ENCODE measurements at places on chromosomes 12 and 14.

GRCh38 chr12:114407842-114408411 lies 2.0 kb upstream of the TBX5 start:
- DNase-seq: no peak

DNA sequence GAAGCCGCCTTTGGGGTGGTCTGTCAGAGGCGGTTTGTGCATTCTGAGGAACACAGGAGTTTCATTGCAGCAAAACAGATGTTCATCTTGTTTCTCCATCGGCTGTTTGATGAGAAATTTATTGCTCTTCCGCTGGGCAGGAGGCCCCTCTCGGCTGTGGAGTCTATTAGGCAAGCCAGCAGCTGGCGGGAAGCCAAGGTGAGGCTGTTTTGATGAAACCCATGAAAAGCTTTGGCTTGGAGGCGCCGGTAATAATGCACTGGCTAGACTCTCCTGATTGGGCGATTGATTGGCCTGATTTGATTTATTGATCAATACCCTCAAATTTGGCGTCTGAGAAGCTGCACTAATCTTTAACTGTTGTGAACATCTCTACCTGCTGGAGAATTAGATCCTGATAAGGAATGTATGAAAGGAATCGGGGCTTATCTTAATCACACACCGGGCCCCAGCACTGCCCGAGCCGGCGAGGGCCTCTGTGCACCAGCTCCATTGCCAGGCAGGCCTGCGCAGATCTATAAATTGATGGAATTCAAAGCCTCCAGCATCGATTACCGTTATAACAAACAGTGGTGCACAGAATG lies 187.7 kb downstream of the PHETA1 start:
- DNase-seq: no peak

GRCh38 chr12:112839386-112839972 lies 47.9 kb downstream of the RPH3A start:
- DNase-seq: no peak

GRCh38 chr12:62106547-62107185 lies 153.5 kb upstream of the USP15 start:
- no peak for DNase-seq

GRCh38 chr14:102389246-102389645 lies 26.5 kb downstream of the TECPR2 start:
- no peak for DNase-seq

GRCh38 chr12:49583366-49584094 lies 15.6 kb upstream of the MCRS1 start:
- no peak for DNase-seq

GRCh38 chr14:31465111-31465510 lies 7.8 kb upstream of the DTD2 start:
- no peak for DNase-seq

- no peak for DNase-seq
Observed at GRCh38 chr14:96081224-96081623, 42.1 kb downstream of the C14orf132 start.

DNA sequence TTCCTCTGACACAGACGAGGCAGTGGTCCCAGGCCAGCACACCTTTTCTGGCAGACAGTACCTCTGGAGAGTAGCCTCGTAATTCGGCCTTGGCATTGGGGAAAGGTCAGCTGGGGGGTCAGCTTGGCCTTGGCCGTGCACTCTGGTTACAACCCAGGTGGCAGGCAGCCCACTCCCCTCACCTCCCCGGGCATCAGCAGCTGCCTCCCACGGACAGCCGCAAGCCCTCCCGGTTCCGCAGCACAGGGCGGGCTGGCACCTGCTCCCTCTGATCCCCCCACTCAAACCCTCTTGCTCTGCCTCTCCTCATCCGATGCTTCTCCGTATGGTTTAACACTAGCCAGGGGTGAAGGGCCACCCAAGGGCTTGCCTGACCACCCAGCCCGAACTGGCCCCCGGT lies 50.6 kb downstream of the TEAD4 start:
- DNase-seq: no peak

- DNase-seq: peak; percentile 80
Observed at GRCh38 chr12:52155048-52155868, 36.6 kb downstream of the KRT80 start.

GRCh38 chr14:64943556-64943955 lies 1.0 kb upstream of the GPX2 start:
- DNase-seq: no peak

DNA sequence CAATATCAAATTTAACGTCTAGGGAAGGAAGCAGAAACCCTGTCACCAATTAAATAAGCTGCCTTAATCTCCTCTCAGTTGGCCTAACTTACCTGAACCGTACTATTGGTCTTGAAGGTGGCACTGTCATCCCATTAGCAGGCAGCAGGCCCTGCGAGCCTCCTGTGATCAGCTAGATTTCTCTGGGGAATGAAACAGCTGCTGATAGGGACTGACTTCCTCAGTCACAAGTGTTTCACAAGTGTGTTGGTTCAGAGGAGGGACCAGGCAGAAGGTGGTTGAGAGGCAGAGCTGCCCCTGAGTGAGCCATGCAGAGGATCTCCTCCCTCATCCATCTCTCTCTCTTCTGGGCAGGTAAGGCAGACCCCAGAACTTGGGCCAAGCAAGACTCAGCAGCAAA lies 166.8 kb downstream of the DAD1 start:
- DNase-seq: no peak

- no peak for DNase-seq
Observed at GRCh38 chr14:72644758-72645489, 249.0 kb downstream of the DPF3 start.

DNA sequence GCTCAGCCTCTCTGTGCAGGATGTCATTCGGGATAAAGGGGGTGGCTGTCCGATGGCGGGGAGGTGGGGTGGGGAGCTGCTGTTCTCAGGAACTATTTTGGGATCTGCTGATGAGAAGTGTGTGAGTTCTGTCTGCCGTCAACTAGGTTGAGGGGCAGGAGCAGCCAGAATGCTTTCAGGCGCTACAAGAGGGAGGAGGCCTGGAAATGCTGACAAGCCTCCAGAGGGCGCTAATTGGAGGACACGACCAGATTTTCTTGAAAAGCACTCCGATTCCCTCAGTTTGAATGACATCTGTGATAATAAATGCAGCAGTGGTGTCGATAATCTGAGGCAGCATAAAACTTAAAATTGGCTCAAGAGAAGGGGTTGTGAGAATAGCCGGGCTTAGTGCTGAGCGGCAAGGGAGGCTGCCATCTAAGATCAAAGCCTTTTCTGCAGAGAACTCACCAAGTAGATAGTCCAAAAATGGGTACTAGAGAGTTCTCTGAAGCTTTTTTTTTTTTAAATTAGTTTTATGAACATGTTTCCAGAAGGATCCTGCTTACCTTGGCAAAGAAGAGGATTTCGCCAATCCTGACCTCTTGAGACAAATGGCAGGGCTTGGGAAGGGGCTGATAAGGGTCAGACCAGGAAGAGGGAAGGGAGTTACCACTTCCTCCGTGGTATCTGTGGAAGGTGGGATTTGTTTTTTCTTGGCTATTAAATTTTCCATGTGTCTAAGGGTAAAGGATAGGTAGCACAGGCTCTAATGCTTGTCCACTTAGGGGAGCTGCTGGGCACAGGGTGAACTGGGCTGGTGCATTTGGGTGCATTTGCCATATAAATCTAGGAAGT lies 94.4 kb downstream of the CRACR2A start:
- peak; percentile 3 for DNase-seq

GRCh38 chr14:92680781-92681650 lies 67.4 kb downstream of the LGMN start:
- DNase-seq: peak; percentile 84

- no peak for DNase-seq
Observed at GRCh38 chr12:39157696-39158342, 252.4 kb upstream of the CPNE8 start.

- no peak for DNase-seq
Observed at GRCh38 chr14:78048120-78048519, 122.1 kb upstream of the NRXN3 start.

DNA sequence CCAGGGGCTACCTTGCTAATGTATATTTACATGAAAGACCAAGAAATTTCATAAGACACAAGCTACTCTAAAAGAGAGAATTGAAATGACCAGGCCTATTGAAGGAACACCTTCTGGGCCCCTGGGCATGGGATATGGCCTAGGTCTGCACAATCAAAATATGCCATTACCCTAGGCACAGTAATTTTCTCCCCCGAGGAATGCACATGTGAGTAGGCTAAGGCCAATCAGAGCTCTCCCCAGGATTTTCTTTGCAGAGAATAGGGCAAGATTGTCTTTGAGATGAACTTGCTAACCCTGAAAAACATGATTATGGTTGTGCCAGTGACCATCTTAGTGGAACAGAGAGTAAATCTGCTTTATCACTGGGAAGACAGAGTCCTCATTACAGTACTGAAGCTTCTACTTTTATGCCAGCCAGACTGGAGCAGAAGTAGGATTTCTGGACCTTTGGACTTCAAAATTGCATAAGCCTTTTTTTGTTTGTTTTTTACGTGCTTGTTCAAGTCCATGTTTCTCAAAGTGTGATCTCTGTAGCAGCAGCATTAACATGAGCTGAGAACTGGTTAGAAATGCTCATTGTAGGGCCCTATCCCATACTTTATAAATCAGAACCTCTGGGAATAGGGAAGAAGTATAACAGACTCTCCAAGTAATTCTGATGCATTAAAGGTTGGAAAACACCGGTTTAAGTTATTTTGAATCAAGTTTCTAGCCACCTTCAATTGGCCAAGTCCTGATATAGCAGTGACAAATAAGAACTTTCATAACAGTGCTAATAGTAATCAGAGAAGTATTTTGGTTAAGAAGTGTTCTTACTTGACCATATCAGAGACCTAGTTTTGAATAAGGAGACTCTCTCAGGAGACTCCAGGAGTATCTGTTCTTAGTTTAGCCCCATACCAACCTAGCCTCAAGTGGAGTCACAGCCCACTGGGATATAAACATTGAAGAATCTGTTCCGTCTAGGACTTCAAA lies 112.9 kb downstream of the LMO3 start:
- no peak for DNase-seq

DNA sequence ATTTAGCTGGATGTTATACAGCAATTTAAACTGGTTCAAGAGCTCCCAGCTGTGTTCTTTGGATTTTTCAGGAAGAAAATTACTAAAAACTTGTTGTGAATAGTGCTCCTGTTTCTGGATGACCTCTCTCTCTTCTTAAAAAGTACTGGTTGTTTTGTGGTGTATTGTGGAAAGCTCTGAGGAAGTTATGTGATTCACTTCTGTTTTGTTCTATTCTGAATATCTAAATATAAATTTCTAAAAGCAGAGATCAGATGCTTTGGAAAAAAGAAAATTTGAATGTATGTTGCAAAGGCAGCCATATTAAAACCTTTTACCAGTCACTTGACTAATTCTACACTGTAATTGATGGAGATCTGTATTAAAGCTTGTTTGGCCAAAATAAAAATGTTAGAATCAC lies 3.4 kb upstream of the C3AR1 start:
- DNase-seq: no peak

GRCh38 chr12:74541074-74541473 lies 3.4 kb downstream of the ATXN7L3B start:
- DNase-seq: no peak

DNA sequence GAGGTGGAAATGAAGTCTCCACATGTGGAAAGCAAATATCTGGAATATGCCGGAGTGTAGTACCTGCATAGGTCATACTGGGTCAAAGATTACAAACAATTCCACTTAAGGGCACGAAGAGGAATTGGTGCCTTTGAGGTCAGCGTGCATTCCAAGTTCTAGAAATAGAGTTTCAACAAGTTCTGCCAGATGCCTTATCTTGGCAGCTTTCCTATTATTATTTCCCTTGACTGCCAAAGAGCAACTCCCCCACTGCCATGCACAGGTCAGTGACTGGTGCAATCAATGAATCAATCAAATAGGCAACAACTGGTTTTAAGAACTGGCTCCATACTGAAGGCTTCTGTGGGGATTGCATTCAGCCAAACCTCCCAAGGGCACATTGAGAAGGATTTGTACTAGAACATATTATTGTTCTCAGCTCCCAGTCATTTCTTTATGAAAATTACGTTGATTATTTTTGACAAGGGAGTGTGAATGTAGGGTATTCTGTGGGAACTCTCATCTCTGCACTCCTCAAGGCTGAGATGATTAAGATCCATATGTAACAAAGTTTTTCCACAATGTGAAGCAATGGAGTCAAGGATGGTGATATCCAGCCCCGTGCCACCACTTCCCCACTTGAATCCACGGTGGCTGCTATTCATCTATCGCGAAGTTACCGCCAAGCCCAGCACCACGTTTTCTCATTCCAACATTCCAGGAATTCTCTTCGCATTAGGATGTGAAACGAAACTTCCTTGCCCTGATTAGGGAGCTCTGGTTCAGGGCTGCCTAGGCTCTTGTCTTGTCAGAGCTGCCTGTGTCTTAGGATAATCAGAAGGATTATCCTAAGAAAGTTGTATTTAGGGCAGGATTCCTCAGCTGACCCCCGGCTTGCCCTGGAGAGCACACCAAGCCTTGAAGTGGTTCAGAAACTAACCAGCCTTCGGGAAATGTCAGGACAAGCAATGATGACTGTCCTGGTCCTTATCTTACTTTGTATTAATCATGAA lies 115.1 kb upstream of the PCED1B start:
- no peak for DNase-seq

GRCh38 chr12:57892232-57892972 lies 45.9 kb upstream of the CTDSP2 start:
- no peak for DNase-seq

GRCh38 chr12:124607681-124608425 lies 40.4 kb upstream of the NCOR2 start:
- DNase-seq: no peak

GRCh38 chr12:15819644-15820437 lies 30.7 kb upstream of the EPS8 start:
- DNase-seq: no peak

DNA sequence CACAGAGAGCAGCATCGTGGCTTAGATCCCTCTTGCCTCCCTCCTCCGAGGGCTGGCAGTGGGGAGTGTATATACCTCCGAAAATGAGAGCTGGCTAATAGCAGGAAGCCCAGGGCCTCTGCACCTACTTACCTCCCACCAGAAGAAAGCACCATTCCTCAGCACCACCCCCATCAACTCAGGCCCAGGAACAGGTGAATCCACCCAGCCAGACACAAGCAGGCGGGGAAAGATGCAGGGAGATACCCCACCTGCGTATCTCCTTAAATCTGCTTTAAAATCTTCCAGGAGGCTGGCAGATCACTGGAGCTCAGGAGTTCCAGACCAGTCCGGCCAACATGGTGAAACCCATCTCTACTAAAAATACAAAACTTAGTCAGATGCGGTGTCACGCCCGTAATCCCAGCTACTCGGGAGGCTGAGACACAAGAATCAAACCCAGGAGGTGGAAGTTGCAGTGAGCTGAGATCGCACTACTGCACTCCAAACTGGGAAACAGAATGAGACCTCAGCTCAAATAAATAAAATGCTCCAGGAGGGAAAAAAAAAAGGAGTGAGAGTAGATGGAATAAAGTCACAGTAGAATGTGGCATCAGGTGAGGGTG lies 93.5 kb downstream of the SINHCAF start:
- no peak for DNase-seq

- no peak for DNase-seq
Observed at GRCh38 chr14:105647784-105648608, 121.6 kb downstream of the TMEM121 start.

GRCh38 chr14:53964249-53964648 lies 7.6 kb upstream of the BMP4 start:
- no peak for DNase-seq

GRCh38 chr12:1911598-1912575 lies 6.6 kb downstream of the CACNA2D4 start:
- DNase-seq: no peak

GRCh38 chr12:122980183-122981035 lies at the start of gene ARL6IP4:
Gene ARL6IP4 (plus strand): TSS chr12:122980681. CDS start chr12:122981140, 459 bp downstream.
- peak; percentile 53 for DNase-seq
